ENCODE measurements at places on chromosomes 7 and 10.

GRCh38 chr7:12570534-12571461 is at the start of gene SCIN:
Gene SCIN, plus strand, starts transcription at chr7:12570720. Its CDS starts 67 bp downstream, at chr7:12570787.
- no peak for DNase-seq

GRCh38 chr7:135770139-135770710 is 21.6 kb upstream of the FAM180A start:
- no peak for DNase-seq

DNA sequence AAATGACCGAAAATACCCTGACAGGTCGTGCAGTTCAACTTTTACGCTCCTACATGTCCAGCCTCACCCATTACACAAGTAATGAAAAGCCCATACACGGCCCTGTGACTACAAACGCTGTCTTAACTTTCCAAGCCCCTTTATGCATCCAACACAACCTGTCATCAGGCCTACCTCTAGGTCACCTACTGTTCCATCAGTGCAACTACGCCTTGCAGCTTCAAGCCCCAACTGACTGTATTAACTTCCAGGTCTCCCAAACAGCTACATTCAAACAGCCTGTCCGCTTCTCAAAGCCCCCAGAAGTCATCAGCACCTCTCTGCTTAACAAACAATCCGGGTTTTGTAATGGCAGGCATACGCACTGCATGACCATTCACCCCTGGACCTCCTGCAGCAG is 19.2 kb downstream of the ZNF107 start:
- no peak for DNase-seq

DNA sequence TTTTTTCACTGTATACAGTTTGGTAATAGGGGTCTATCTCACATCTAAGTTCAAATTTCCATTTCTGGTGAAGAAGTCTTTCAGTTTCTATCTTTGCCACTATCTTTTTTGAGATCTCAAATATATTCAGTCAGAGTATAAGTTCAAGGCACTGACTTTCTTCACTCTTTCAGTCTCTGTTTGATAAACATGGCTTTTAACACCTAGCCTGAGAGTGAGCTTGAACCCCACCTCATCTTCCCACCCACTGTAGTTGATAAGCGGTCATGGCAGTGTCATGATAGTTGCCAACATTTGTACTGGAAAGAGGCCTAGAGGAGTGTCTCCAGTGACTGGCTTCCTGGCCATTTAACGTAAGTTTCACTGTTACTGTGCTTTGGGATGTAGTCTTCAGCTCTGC is 41.2 kb upstream of the AGR3 start:
- DNase-seq = no peak

- DNase-seq = no peak
These were observed 371.8 kb upstream of the KCND2 start for GRCh38 chr7:119900996-119901672.

- DNase-seq = no peak
These were observed 1.2 kb downstream of the AHCYL2 start for GRCh38 chr7:129225931-129226572.

- no peak for DNase-seq
These were observed 48.5 kb upstream of the AQP1 start for GRCh38 chr7:30862995-30863705.

DNA sequence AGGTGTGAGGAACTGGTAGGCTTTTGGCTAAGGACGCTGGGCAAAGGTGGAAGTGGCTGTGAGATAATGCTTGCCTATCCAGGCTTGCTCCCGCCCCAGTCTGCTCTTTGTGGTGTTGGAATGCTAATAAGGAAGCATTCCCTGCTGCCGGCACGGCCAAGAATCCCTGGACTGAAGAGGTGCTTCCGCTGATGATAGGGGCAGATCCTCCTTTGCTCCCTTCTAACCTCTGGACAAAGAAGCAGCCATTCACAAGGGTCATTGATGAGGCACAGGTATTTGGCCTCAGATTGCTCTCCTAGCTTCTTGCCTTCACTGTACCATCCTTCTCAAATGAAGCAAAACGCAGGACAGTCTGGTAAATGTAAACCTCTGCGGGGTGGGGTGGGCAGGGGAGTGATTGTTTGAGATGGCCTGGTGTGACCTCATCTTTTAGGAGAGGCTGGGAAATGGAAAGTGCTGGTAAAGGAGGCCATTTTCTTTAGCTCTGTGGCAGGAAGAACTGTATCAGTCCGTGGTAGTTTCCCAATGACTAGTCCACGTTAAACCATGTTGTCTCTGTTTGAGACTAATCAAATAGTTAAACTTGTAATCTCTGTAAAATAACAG is 1.7 kb downstream of the PGAM1 start:
- no peak for DNase-seq

- no peak for DNase-seq
These were observed 10.8 kb downstream of the NEURL1 start for GRCh38 chr10:103504181-103504783.

DNA sequence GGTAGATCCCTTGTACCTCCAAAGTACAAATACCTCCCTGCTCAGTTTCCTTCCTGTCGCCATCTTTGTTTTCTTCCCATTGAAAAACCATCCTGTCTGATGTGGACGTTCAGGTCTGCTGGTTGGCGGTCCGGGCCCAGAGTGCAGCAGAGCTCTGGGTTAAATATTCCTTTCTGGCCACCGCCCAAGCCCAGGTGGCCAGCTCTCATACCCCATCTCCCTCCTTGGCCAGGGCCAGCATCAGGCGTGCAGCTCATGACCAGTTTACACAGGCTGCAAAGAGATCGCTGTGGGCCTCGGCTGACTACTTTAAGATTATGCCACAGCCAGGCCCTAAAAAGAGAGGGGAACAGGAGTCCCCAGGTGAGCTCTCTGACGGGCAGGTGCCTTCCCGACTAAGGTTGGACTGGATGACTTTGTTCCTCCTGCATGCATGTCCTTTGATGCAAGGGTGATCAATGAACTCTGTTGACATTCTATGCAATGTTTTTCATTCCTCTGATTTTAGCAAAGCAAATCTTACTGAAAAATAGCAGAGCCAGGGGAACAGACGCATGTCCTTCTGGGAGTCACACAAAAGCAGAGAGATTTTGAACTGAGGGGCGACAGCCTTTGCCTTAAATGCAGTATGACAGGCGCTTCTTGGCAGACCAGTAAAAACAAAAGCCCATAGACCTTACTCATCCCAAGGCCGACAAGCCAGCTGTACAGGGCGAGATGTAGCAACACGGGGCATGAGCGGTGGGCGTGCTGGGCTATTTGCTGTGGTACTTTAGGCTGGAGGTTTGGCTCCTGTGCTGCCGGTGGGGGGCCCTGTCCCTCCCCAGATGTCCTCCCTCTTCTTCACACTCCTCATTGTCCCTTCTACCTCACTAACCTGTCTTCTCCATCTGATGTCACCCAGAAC is 33.3 kb upstream of the SH2B2 start:
- DNase-seq = peak; percentile 22

DNA sequence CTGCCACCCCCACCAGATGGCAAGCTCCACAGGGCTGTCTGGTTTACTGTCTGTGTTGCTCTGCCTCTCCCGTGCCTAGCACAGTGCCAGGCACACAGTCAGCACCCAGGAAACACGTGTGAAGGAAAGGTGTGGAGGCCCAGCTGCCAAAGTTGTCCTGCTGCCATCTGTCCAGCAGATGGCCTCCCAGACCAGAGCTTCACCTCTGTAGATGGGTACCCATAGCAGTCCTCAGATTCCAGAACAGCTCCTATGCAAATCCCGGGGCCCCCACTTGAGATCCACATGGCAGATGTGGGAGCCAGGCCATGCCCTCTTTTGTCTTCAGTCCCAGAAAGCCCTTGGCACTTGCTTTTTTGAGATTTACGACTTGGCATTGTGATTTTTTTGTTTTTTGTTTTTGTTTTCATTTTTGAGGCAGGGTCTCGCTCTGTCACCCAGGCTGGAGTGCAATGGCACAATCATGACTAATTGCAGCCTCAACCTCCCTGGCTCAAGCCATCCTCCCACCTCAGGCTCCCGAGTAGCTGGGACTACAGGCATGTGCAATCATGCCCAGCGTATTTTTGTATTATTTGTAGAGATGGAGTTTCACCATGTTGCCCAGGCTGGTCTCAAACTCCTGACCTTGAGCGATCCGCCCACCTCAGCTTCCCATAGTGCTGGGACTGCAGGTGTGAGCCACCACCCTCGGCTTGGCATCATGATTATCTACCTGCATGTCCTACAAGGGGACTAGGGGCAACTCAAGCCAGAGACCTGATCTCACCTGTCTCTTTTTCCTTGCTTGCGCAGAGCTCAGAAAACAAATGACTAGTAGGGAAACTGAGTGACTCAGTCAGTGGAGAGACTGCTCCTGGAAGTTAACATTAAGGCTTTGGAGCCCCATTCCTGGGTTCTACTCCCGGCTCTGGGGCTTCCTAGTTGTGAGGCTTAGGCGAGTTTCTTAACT is 16.9 kb upstream of the PALD1 start:
- peak; percentile 52 for DNase-seq

- DNase-seq = no peak
These were observed 20.2 kb downstream of the OR6B1 start for GRCh38 chr7:144020340-144020739.

DNA sequence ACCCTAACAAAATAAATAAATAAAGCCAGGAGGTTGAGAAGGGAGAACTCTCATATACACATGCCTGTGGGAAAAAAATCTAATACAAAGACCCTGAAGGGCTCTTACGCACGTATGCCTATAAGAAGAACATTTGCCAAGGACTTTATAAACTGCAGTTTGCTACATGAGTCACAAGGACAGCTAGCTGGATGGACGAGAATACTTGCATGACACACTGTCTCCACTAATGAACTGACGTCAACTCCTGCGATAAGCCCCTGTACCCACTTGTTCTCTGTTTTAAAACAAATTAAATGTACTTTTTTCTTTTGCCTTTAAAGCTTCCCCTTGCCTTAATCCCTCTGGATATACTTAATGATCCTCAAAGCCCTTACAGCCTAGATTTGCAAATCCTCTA is 374.6 kb upstream of the GHITM start:
- DNase-seq = no peak

DNA sequence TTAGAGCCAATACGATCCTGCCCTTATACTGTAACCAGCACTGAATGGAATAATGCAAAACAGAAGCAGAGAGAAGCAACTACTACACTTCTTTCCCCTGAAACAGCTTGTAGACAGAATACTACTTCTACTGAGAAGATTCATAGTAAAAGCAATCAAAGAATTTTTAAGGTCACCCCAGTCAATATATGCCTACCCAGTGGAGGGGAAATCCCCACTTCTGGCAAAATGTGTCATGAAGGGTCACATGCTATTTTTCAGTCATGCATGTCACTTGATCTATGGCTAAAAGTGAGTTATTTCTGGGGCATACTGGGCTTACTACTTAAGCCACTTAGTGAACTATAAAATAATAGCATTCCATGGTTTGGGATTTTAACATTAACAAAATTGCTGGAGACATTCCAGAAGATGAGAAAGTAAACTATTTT is 25.6 kb downstream of the IRF5 start:
- no peak for DNase-seq

DNA sequence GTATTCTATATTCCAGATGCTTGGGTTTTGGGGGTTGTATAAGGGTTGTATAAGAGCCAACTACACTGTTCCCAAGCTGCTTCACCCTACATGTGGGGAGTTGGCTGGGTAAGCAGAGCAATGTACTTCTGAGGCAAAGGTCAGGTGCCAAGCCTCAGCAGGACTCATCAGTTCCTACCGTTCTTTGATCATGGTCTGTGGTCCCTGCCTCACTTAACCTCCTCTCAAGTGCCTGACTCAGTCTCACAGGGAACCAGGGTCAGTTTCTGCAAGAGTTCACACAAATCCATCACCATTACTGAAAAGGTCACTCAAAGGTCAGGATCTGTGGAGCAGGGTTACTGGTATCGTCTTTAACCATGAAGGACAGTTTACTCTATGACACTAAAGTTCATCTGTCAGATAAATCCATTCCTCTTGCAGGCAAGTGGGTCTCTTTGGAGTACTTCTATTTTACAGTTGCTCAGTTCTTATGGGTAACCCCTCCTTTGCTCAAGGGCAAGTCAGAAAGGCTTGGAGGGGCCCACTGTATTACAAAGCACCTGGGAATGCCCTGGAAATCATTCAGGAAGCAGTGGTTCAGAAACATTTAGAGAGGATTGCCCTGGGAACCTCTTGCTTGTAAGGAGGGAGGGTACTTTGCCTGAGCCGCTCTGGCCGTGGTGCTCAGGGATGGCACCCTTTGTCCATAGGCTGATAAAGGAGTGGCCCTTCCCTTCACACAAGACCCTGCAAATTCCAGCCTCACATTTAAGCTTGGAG is 184.3 kb upstream of the CDCA7L start:
- no peak for DNase-seq

DNA sequence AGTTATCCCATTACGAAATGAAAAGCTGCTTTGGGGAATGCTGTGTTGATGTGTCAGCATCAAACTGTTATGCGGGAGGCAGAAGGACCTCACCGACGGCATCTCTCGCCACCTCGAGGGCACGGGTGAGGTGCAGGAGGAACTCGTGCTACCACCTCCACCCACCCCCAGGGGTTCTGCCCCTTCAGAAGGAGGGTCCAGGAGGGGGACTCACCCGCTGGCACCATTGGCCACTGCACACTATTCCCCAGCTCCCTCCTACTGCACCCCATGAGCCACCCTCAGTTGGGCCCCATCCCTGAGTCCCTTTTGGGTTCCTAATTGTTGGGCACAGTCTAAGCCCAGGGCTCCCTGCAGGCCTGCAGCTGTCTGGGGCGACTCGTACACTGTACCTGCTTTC is 236.6 kb downstream of the PTPRN2 start:
- no peak for DNase-seq

GRCh38 chr7:148142660-148143248 is 447.8 kb upstream of the C7orf33 start:
- peak; percentile 4 for DNase-seq

- DNase-seq = no peak
These were observed 154.5 kb downstream of the PLXDC2 start for GRCh38 chr10:19970717-19971116.

GRCh38 chr10:61662794-61663259 is at the start of gene CABCOCO1:
Gene CABCOCO1, plus strand, starts transcription at chr10:61662929. Its CDS starts 44 bp downstream, at chr10:61662973.
- DNase-seq = peak; percentile 33

GRCh38 chr7:35839860-35840854 is 39.3 kb downstream of the SEPTIN7 start:
- no peak for DNase-seq

GRCh38 chr10:17394854-17395253 is 59.5 kb downstream of the ST8SIA6 start:
- DNase-seq = no peak

- no peak for DNase-seq
These were observed 74.9 kb downstream of the RSU1 start for GRCh38 chr10:16742165-16742960.

GRCh38 chr10:93267521-93267920 is 193.8 kb downstream of the CYP26A1 start:
- no peak for DNase-seq

DNA sequence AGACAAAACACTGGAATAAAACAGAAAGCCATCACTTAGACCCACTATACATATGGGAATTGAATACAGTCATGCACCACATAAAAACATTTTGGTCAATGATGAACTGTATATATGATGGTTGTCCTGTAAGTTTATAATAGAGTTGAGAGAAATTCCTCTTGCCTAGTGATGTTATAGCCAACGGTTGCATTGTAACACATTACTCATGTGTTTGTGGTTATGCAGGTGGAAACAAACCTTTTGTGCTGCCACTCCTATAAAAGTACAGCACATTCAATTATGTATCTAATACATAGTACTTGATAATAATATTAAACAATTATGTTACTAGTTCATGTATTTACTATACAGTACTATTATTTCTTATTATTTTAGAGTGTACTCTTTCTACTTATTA is 381.2 kb upstream of the MBL2 start:
- DNase-seq = no peak

GRCh38 chr10:34732926-34733325 is 82.2 kb downstream of the PARD3 start:
- DNase-seq = no peak
